Activated naive CD4-positive, alpha-beta T cell treated with Interleukin-2 at 50 U/mL for 16 hours (primary cell): ENCODE measurements at places on chromosomes 1 and 21.

- DNase-seq, result no peak
These were observed 27.7 kb downstream of the CXADR start for GRCh38 chr21:17540530-17540929.

DNA sequence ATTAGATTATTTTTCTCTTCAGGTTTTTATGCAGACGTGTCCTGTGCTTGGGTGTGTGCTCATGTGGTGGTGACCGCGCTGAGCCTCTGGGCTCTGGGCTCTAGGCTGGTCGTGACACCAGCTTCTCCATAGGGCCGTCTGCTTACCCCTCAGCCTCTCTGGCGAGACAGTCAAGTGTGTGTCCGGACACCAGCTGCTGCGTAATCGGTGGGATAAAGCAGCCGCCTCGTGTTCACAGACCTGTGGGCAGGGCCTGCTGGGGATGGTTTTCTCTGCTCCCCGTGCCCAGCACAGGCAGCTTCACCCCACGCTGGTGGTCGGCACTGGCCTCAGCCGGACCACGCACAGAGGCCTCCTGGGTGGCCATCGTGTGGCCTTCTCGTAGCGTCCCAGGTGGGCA lies 33.6 kb upstream of the DIP2A start:
- no peak for DNase-seq

DNA sequence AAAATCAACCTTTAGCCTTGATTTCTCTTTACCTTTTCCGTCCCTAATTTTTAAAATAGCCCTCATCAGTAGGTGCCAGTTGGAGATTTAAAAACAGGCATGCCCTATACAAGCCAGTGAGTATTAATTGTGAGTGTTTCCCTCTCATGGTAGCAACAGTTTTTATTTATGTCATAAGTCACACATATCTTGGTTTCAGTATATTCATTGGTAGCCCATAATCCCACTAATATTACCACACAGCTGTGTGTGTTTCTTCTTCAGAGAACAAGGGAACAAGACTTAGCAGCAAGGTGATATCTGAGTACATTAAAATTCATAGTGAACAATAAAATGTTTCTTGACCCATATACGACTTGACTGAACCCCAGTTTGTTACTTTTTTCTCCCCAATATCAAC lies 68.6 kb upstream of the HSPA13 start:
- DNase-seq, result no peak

- no peak for DNase-seq
These were observed 244.4 kb downstream of the LRRIQ3 start for GRCh38 chr1:73953586-73953985.

GRCh38 chr1:66351478-66351877 lies 182.5 kb upstream of the SGIP1 start:
- no peak for DNase-seq

DNA sequence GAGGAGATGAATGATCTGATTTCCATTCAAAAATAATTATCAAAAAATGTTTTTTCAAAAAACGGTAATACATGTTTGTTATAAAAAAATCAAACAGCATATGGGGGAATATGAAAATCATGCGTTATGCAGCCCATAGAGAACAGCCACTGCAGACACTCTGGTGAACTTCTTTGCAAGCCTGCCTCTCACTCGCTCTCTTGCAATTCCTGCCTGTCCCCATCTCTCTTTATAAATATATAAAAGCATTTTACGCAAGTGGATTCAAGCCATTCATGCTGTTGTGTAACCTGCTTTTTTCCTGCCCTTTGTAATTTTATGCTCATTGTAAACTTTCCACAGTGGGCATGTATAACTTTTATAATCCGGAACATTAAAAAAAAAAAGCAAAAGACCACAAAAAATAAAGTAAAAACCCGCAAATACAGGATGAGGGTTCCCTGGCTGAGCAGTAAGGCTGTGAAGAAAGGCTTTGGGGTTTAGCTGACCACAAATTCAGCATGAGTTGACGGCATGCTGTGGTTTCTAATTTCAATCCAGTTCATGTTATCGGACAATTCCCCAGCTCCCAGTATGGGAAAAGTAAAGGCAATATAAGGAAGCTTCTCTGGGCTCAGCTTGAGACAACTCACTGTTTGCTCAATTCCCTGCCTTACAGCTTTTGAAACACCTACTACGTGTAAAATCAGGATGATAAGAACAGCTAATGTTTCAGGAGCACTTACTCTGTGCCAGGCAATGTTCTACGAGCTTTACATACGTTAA lies 52.8 kb upstream of the ZBTB40 start:
- no peak for DNase-seq

DNA sequence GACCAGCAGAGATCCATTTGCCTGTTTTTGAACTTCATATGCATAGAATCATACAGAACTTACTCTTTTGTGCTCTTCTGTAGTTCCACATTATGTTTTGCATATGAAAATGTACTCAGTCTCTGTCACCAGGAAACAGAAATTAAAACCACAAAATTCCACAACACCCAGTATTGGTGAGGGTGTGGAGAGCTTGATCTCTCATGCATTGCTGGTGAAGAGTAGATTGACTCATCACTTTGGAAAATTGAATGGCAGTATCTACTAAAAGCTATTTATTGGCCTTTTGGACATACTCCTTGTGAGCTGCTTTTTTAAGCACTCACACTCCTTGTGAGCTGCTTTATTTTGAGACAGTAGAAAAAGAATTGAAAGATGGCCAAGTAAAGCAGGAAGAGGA lies 43.3 kb downstream of the VTCN1 start:
- no peak for DNase-seq

DNA sequence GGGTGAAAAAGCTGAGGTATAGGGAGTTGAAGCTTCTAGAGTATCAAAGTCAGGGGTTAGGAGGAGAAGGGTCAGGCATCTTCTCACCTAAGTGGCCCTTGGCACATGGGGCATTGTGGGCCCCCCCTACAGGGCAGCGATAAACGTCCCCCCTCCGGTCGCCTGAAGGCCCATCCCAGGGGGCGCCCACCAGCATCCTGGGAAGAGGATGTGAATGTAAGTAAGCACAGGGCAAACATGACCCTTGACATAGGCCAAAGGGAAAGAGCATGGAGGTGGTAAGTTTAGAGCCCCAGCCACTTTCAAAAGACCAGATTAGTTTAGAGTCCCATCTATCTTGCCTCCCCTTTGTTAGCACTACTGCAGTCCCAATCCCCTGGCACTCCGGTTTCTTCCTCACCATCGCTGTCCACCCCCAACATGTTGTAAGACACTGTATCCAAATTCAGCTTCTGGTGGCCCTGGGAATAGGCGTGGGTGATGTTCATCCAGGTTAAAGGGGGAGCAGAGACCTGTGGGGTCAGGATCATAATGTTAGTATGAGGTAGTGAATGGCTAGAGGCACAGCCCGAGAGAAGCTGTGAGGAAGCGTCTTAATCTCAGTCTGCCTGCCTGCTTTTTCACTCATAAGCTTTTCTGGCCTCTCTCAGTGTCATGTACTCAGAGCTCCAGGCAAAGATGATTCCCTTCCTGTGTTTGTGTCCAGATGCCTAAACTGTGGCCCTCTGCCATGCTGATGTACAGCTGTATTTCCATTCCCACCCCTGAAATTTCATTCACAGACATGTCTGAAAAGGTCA lies 2.7 kb downstream of the ITGA10 start:
- no peak for DNase-seq

- no peak for DNase-seq
These were observed 164.8 kb upstream of the ZC3H12A start for GRCh38 chr1:37309574-37309973.

DNA sequence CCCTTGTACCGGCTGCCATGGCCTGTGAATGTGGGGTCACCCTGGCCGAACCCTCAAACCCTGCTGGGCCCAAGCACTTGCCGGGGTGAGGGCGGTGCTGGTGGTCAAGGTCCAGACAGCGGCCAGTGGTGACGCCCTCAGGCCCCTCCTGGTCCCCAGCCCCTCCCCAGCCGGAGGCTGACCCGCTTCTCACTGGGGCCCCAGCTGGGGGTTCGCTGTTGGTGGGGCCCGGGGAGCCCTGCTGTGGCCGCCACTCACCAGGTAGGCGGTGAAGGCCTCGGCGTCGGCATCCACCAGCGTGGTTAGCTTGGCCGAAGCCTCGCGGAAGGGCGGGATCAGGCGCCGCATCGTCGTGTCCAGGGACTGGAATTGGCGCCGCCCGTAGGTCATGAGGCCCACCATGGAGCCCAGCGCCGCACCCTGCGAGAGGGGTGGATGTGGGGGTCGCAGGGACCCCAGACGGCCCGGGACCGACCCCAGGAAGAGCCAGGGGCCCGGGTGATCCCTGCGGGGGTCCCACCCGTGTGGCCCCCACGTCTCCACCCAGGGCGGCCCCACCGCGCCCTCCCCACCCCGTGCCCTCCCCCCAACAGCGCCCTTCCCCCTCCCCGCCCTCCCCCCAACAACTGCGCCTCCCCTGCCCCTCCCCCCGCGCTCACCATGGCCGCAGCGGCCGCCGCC lies 10.1 kb downstream of the FTCD start:
- no peak for DNase-seq

DNA sequence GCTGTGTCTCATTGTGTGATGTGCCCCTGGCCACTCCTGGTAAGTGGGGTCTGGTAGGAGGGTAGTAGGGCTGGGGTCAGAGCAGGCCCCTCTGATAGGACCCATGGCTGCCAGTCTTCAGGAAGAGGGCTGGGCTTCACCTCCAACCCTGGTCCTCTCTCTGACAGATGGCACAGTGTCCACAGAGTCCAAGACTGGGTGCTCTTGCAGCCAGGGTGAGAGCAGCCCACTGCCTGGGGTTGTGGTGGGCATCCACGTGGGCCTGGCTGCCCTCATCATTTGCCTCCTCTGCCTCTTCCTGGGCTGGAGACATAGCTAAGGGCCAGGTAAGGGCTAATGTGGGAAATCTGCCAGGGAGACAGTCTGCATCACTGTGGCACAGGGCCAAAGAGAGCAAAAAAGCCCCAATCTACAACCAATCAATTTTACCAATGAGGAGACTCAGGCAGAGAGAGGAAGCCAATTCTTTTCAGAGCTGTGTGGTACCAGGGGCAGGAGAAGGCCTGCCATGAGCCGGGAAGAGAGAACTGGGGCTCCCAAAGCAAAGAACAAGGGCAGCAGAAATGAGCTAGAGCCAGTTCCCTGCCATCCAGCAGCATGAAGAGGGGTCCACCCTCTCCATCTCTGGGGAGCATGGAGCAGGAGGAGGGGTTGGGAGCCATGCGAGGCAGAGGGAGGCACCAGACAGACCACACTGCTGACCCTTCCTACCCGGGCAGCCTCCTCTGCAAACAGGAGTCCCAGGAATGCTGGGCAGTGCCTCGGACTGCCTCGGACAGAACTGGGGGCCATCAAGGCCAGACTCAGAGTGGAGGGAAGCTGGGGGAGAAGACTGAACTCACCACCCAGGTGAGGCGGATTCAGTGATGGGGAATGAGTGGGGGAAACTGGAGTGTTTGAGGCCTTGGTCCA lies 26.8 kb downstream of the SLC27A3 start:
- DNase-seq, result no peak

DNA sequence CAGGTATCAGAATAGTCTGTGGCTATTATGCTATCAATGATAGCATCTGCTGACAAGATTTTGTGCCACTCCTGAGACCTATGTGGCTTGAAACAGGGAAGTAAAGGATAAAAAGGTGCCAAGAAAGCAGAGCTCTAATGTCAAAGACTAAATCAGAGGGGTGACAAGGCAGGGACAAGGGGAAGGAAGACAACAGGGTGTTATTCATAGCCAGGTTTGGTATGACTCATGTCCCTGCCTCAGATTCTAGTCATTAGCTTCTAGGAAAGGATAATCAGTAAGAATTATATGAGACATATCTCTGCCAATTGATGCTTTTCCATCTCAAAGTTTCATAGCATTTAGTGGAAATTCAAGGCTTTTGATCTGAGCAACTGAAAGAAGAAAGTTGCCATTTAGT lies 31.8 kb upstream of the PLD5 start:
- no peak for DNase-seq

- DNase-seq, result no peak
These were observed 11.6 kb upstream of the OLFML2B start for GRCh38 chr1:162035241-162035640.

GRCh38 chr1:60553730-60554129 lies 480.2 kb upstream of the C1orf87 start:
- DNase-seq, result no peak

GRCh38 chr1:64437453-64437852 lies 32.5 kb upstream of the CACHD1 start:
- no peak for DNase-seq

GRCh38 chr21:21188513-21189195 lies 190.4 kb downstream of the NCAM2 start:
- no peak for DNase-seq

- no peak for DNase-seq
These were observed 105.8 kb upstream of the RAB4A start for GRCh38 chr1:229164836-229165735.

- DNase-seq, result no peak
These were observed 174.8 kb downstream of the LTN1 start for GRCh38 chr21:28817871-28818270.

- DNase-seq, result peak; percentile 19
These were observed 689 bp upstream of the GPR137B start for GRCh38 chr1:236141447-236142252.

DNA sequence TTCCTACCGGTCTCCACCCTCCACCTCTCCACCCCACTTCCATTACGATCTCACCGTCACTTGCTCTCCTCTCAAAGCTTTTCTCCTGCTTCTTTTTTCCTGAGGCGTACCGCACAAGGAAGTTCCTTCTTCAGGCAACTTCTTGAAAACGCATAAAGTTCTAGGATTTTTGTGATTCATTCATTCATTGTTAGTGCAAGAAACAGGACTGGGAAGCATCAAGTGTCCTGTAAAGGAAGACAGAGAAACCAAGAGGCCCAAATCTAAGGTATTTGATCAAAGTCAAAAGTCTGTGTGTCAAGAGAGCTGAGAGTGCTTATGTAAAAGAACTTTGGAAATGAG lies 1.3 kb upstream of the RCC2 start:
- no peak for DNase-seq

DNA sequence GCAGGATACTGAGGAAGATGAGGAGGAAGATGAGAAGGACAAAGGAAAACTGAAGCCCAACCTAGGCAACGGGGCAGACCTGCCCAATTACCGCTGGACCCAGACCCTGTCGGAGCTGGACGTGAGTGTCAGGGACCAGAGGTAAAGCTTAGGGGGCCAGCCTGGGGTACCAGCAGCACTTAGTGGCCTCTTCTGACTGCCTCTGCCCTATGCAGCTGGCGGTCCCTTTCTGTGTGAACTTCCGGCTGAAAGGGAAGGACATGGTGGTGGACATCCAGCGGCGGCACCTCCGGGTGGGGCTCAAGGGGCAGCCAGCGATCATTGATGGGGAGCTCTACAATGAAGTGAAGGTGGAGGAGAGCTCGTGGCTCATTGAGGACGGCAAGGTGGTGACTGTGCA lies 17.6 kb downstream of the KDF1 start:
- no peak for DNase-seq
